RCC 7860 (cell line): ENCODE measurements at places on chromosomes 2 and 18.

DNA sequence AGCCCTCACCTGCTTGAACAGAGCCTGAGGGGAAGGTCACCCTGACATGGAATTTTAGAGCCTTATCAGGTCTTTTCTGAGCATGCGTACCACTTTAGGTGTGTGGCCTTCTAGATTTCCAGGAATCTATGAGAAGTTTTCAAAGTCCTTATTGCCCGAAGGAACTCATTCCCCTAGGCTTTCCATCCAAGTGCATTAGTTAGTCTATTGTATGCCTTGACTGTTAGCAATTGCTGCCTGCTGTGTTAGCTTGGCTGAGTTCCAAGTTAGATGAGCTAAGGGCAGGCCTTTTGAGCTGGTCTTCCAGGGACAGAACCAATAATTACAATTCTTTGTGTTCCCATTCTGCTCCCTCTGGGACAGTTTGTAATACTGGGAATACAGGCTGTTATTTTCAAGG, 30.8 kb upstream of the PUM2 start:
- DNase-seq: no peak

DNA sequence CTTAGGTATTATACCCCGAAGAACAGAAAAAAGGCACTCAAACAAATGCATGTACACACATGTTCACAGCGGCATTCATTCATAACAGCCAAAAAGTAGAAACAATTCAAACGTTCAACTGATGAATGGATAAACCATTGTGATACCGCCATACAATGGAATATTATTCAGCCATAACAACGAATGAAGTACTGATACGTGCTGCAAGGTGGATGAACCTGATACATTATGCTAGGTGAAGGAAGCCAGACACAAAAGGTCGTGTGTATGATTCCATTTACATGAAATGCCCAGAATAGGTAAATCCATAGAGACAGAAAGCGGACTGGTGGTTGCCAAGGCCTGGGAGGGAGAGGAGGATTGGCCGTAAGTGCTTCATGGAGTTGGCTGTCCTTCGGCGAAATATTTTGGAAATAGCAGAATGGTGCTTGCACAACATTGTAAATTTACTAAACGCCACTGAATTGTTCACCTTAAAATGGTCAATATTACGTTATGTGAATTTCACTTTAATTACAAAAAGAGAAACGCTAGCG, 750 bp upstream of the RMP24 start:
- no peak for DNase-seq

DNA sequence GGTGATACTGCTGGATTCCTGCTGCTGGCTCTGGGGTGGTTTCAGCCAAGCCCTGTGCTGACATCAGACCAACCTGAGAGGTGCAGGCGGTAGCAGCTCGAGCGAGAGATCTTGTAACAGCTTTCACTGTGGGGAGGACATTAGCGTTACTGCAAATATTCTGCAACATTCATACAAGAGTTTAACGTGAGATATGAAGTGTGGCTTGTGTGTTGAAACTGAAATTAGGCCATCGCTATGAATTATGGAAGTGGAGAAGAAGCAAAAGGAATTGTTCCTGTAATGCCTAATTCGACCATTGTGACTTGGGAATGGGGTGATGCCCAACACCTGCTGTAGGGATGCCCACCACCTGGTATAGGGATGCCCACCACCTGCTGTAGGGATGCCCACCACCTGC, 6.5 kb upstream of the MLPH start:
- DNase-seq: no peak

DNA sequence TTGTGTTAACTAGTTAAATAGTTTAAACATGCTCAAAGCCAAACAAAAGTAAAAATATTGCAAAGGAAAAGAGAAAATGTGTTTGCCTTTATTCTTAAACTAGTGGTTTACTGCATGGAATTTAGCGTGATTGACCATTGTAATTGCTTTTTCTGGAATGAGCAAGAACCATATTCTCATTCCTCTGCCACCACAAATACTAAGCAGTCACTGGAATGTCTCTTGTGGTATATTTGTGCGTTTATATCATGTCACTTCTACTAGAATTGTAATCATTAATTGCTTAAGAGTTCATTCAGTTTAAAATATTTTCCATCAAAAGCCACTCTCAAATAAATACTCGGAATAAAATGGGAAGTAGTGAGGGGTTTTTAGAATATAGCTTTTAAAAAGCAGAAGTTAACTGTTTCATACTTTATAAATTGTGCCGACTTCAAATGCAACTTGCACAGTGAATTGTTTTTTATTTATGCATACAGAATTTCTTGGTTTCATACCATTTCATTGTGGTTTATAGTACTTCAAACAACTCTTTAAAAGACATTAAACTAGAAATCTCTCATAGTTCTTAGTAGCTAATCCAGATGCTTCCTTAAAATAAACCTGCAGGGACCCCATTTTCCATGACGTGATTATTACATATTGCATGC, 288.1 kb downstream of the EPHA4 start:
- DNase-seq: peak; percentile 65

DNA sequence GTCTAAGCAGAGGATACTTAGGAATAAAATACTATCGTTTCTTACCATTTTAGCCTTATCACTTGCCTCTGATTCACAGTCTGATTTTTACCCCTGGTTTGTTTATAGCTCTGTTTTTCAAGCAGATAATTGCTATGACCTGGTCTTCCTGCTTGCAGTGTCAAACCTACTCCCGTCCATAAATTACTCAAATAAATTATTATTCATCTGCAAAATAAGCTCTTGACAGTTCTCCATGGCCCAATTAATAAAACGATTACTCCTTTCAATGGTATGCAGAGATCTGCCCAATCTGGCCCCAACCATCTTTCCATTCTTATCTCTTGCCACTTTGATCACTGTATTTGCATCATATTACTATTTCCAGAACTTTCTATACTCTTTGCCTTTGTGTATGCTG, 354.0 kb downstream of the CCDC85A start:
- DNase-seq: no peak

GRCh38 chr18:11826836-11827235, 24.4 kb upstream of the CHMP1B start:
- no peak for DNase-seq

GRCh38 chr18:61274416-61274960, 58.7 kb upstream of the CDH20 start:
- DNase-seq: no peak

GRCh38 chr2:51918113-51918512, 886.2 kb upstream of the NRXN1 start:
- DNase-seq: no peak

GRCh38 chr2:64586883-64587481, 62.9 kb downstream of the AFTPH start:
- peak; percentile 59 for DNase-seq

- DNase-seq: no peak
Observed at GRCh38 chr2:57867730-57868129, 178.9 kb upstream of the VRK2 start.

GRCh38 chr2:153986488-153987229, 114.9 kb downstream of the GALNT13 start:
- no peak for DNase-seq

DNA sequence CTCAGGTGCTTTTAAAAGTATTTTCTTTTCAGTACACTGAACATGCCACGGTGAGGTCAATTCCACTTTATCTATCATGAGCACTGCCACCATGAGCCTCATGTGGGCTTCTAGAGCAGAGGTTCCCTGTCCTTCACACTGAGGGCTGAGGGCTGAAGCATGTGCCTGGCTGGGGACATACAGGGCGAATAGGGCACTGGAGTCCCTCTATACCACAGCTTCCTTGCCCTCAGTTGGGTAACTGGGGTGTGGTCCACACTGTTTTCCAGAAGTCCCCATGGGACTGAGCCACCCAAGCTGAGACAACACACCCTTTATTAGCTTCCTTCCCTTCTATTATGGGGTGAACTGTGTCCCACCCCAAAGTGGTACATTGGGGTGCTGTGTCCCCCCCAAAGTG, 172.2 kb upstream of the ID2 start:
- no peak for DNase-seq

DNA sequence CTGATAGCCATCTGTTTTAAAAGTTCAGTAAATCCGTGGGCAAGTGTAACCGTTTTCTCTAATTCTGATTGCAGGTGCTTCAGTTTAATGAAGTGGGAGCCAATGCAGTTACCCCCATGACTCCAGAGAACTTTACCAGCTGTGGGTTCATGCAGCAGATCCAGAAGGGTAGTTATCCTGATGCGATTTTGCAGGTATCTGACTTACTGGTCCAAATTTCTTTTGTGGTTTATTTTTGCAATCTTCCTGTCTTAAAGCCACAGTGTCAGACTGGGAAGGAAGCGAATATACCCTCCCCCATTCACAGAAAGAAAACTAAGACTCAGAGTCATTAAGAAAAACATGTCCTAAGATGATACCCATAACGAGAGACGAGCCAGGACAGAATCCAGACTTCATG, 7.7 kb downstream of the SERPINB2 start:
- DNase-seq: no peak

- no peak for DNase-seq
Observed at GRCh38 chr2:249538-250042, 14.2 kb downstream of the SH3YL1 start.

GRCh38 chr2:85886590-85886989, 2.2 kb downstream of the ST3GAL5 start:
- DNase-seq: peak; percentile 84

DNA sequence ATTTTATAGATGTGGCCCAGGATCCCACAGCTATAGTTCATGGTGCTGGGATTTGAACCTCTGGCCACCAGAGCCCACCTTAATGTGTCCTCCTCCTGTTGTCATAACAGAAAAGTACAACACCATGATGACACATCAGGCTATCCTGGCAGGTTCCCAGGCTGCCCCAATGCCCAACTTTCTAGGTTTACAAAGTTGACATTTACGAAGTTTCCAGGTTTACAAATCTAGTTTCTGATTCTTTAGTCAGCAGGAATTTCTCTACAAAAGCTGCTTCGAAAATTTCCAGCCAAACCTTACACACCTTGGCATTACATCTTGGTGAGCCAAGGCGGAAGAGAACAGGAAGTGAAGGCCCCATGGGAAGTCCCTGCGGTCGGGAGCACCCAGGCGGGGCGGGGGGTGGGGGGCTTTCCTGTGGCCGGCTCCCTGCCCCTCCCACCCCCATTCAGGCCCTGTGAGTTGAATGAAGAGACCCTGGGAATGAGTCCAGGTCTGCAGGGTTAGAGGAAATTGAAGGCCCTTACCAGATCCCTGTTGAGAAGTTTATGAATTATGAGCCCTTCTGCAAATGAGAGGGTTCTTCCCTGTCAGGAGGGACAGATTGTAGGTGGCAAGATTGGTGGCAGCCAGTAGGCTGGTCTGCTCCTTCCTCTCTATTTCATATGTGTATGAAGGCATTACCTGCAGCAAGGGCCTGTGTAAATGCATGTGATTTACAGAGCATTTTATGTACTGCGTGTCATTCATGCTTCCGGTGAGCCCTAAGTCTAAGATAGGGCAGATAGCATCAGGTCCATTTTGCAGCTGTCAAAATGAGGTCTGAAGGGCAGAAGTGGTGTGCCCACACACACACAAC, 11.1 kb upstream of the IL1RN start:
- DNase-seq: no peak

DNA sequence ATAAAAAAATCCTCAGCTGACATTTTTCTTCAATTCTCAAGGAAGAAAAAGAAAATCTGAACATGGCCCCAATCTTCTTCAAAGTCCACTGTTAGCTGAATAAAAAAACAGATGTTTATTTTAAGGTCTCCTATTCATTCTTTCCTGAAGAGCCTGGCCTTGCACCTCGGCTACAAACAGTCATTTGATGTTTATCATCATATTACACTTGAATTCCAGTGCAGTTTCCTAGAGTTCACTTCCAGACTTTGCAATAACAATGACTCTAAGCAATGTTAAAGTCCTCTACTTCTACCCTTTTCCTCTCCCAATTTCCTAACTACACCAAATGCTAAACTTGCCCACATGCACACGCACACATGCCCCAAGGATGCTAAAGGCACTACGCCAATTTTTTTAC, 70.1 kb downstream of the NOL10 start:
- no peak for DNase-seq

DNA sequence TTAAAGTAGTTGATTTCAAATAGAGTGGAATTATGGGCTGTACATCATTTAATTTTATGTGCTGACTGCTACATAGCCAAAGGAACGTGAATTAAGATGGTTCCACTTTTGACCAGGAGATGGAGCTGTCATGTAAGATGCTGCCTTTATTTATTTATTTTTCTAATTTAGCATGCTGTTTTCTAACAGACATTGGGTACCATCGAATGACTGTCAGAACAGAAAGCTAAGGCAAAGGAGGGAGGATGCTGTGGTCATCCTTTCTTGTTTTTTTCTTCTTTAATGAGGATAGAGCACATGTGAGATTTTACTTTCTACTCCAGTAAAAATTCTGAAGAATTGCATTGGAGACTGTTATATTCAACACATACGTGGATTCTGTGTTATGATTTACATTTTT, at the start of gene SCN2A:
TSS of gene SCN2A (plus strand) at position 185 of the 400 bp plus-strand sequence. CDS start 56,410 bp downstream, outside the sequence.
- DNase-seq: peak; percentile 13

DNA sequence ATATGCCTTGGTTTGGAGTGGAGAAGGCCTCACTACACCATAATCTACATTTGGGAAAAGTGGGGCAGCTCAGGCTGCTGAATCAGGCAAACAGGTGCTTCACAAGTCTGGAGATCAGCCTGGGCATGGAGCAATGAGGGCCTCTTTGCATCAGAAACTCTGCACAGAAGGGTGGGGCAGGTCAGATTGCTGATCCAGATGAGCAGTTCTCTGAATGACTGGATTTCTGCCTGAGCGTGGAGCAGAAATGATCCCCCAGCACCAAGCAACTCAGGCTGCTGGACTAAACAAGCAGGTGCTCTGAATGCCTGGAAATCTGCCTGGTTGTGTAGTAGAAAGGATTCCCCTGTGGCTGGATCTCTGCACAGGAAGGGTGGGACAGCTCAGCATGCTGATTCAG, 605.3 kb upstream of the ZNF804A start:
- no peak for DNase-seq

DNA sequence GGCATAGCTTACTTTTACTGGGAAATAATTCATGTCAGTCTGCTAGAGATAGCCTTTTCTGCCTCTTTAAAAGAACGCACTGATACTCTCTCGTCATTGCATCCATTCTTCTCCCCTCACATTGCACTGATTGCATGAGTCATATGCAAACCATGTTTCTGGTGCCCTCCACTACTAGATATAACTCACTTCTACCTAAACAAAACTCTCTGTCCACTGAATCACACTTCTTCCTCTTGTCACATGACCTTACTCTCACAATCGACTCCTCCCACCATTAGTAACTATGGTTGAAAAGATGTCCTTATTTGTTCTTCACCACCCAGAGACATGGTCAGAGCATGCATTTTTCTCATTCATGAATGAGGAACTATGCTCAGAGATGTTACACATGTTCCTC, 158.0 kb downstream of the CSRNP3 start:
- DNase-seq: peak; percentile 53

- no peak for DNase-seq
Observed at GRCh38 chr2:189952536-189953109, 109.9 kb downstream of the MSTN start.

GRCh38 chr2:26712486-26713465, 20.3 kb downstream of the KCNK3 start:
- DNase-seq: no peak

GRCh38 chr18:23998820-23999219, 15.7 kb upstream of the TTC39C start:
- DNase-seq: no peak

- DNase-seq: peak; percentile 98
Observed at GRCh38 chr2:126657636-126658318, 1.8 kb downstream of the GYPC start.

- no peak for DNase-seq
Observed at GRCh38 chr2:209253544-209253943, 170.3 kb upstream of the MAP2 start.

- DNase-seq: no peak
Observed at GRCh38 chr2:181605889-181606837, 50.7 kb downstream of the CERKL start.
